ENCODE measurements at places on chromosomes 1 and 21.

GRCh38 chr1:231913493-231913892 is 286.9 kb downstream of the DISC1 start:
- DNase-seq, result no peak

DNA sequence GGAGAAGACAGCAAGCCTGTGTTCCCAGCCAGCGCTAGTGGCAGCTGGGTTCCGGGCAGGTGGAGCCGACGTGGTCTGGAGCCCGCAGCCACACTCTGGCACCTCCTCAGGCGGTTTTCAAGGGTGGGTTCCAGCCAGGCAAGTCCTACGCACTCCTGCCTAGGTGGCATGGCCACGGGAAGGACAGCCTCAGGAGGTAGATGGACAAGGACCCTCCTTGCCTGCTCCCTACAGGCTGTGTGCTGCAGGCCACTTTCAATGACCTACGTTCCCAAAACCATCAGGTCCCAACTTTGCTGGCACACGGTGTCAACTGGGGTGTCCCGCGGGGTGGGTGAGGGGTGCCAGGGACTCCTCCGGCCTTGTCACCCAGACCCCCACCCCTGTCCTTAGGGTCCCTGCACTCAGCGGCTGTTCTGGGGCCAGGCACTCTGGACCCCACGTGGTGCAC is 6.7 kb upstream of the PTGER3 start:
- no peak for DNase-seq

DNA sequence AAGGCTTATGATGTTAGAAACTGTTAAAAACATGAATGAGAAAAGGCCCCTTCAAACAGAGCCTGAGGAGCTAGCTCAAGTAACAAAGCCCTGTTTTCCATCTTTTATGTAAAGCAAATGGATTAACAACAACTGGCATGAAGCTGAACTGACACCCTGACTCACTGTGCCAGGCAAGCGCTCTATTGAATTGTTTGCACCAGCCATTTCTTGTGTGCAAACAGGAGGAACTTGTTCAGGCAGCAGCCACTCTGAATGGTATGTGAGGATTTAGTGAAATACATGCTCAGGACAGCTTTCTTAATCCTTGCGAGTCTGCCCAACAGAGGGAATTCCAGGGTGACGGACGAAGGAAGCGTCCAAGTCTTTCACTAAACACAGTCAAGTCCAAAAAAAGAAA is 291.1 kb upstream of the ADGRL2 start:
- DNase-seq, result no peak

- peak; percentile 89 for DNase-seq
These were observed 18.6 kb downstream of the NADK start for GRCh38 chr1:1759456-1760344.

All from NCI-H510A (cell line).